ENCODE measurements at places on chromosomes 5 and 9.
A peak's percentile ranks its signal among the peaks of the same experiment; 100 is the strongest.

DNA sequence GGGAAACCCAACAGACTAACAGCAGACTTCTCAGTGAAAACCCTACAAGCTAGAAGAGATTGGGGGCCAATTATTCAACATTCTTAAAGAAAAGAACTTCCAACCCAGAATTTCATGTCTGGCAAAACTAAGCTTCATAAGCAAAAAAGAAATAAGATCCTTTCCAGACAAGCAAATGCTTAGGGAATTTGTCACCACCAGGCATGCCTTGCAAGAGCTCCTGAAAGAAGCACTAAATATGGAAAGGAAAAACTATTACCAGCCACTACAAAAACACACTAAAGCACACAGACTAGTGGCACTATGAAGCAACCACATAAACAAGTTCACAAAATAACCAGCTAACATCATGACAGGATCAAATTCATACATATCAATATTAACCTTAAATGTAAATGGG lies 131.1 kb downstream of the OR2K2 start:
- no peak for DNase-seq

DNA sequence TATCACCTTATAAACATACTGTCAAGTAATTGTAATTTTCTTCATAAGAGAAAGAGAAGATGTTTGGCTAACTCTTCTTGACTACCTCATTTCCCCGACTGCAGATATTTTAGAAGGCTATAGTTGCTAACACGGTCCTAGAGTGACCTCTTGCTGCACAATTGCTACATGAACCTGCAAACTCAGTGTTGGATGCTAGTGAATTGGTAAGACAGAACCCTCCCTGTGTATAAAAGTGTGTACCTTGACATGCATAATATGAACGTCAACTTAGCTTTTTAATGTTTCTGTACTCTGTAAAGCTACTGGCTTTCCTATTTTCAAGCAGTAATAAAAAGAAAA lies 46.7 kb upstream of the CER1 start:
- no peak for DNase-seq

DNA sequence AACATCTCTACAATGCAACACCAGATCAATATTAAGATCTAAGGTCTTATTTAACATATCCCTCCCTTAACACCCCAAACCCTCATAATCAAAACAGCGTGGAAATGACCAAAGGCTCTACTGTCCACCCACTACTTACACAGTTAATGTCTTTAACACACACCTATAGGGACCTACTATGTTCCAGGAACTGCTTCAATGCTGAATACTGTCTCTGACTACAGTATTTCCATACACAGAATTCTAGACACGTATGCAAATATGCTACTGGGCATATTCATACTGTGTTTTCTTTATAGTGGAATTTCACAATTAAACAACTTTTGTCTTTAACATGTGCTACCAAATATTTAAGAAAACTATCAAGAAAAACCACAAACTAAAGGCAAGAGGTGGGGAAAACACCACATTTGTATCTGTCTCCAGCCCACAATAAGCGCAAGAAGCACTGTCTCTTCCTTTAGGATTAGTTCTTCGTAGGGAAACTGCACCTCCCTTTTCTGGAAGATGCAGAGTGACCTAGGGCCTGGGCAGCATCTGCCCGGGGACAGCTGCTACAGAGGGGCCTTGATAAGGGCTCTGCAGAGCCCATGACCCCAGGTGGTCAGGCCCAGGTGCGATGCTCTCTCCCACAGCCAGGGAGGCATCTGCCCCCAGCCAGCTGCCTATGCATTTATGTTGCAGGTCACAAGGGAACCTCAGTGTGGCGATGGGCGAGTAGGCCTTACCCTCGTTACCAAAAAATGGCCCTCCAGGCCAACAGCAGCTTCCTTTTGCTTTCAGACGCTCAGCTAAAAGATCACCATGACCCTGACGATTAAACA lies 55.2 kb downstream of the PSMB7 start:
- no peak for DNase-seq

GRCh38 chr5:65480306-65480865 lies 1.3 kb downstream of the ADAMTS6 start:
- peak; percentile 26 for DNase-seq

DNA sequence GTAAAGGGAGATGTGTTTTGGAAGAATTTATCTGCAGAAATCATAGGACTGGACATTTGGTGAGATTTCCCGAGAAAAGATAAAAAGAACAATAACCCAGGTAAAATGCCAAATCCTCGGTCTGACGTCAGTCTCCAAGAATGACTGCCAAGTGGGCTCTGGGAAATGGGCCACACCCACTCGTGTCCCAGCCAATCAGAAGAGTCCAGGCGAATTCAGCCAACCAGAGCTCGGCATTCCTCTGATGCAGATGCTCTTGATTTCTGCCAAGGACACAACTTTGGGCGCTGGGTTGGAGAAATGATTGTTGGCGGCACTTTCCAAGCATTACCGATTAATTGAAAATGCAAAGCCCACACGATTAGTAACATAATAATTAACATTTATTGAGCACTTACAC lies 73.3 kb downstream of the FGF18 start:
- no peak for DNase-seq

DNA sequence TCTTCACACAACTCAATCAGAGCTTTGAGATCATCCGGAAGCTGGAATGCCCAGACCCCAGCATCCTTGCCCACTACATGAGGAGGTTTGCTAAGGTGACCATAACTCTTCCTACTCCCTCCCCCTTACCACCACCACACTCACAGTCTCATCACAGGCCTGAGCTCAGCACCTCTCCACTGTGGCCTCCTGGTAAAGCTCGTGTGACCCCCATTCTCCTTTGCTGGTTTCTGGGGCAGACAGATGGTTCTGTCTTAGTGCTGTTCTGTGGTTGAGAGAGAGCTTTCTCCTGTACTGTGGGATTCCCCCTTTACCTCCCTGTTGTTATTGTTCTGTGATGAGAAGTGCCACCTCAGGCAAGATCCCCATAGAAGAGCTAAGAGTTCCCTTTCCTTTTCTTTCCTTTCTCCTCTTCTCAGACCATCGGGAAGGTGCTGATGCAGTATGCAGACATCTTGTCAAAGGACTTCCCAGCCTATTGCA lies 92.7 kb upstream of the RUSC2 start:
- DNase-seq: no peak

GRCh38 chr5:72093217-72093616 lies 14.1 kb upstream of the MAP1B start:
- no peak for DNase-seq

DNA sequence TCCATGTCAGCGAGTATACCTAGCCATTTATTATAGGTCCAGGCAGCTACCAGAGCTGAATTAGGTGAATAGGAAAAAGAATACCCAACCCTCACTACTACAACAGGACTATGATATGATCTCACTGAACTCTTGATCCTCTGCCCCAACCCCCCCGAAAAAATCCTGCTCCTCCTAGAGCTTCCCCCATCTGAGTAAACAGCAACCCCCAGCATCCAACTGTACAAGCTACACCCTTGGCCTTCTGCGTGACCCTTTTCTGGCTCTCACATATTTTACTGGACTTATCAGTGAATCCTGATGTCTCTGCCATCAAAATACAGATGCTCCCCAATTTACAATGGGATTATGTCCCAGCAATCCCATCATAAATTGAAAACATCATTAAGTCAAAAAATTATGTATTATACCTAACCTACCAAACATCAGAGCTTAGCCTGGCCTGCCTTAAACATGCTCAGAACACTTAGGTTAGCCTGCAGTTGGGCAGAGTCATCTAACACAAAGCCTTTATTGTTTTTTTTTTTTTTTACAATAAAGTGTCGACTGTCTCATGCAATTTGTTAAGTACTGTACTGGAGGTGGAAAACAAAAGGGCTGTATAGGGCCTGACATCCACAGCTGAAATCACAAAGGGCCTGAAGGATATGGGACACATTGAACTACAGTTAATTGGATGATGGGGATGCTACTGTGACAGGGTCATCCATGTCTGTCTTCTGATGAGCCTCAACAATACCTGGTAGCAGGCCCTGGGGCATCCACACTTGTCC lies 128.9 kb upstream of the ERCC6L2 start:
- DNase-seq: no peak

DNA sequence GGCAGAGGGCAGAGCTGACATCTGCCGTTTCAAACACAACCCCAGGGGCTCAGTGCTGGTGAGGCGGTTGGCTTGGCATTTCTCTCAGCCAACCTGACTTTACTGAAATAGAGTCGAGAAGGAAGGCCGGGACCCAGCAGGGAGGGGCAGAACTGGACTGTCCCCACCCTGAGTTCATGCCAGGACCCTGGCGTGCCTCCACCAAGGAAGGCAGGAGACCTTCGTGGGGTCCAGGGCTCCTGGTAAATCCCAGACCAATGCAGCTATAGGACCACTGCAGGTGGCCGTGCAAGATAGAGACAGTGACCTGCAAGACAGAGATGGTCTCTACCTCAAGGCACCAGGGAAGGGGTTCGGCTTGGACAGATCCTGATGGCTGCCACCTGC lies 132.9 kb downstream of the ROR2 start:
- no peak for DNase-seq

GRCh38 chr9:123478967-123479602 lies 123.1 kb downstream of the CRB2 start:
- no peak for DNase-seq

- no peak for DNase-seq
These were observed 36.7 kb downstream of the ANKRD31 start for GRCh38 chr5:75199946-75200345.

- no peak for DNase-seq
These were observed 324.7 kb upstream of the GRAMD2B start for GRCh38 chr5:126098330-126099017.

DNA sequence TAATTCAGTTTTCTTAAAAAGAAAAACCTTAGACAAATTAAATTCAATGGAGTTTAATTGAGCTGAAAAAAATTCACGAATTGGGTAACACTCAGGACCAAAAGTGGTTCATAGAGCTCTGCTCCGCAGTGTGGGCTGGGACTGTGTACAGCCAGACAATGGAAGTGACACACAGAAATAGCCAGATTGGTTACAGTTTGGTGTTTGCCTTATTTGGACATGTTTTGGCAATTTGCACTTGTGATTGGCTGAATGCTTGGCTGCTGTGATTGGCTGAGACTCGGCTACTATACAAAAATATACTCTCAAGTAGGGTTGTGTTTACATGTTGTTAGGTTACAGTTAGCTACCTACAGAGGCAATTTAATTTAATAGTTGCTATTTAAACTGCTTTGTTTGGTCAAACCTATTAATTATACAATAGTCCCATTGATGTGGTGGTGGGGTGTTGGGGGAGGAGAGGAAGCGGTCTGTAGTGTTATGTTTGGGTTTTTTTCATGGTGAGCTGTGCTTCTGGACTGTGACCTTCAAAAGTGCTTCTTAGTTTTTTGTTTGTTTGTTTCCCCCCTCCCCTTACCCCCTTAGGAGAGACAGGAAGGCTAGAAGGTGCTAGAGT lies 95.2 kb downstream of the CNTLN start:
- DNase-seq: no peak

GRCh38 chr9:84140535-84141101 lies 160.0 kb downstream of the RMI1 start:
- DNase-seq: peak; percentile 9

- DNase-seq: peak; percentile 43
These were observed 59.6 kb upstream of the SLC27A6 start for GRCh38 chr5:128905568-128906110.

- no peak for DNase-seq
These were observed 204.4 kb upstream of the CDH10 start for GRCh38 chr5:24849210-24849609.

DNA sequence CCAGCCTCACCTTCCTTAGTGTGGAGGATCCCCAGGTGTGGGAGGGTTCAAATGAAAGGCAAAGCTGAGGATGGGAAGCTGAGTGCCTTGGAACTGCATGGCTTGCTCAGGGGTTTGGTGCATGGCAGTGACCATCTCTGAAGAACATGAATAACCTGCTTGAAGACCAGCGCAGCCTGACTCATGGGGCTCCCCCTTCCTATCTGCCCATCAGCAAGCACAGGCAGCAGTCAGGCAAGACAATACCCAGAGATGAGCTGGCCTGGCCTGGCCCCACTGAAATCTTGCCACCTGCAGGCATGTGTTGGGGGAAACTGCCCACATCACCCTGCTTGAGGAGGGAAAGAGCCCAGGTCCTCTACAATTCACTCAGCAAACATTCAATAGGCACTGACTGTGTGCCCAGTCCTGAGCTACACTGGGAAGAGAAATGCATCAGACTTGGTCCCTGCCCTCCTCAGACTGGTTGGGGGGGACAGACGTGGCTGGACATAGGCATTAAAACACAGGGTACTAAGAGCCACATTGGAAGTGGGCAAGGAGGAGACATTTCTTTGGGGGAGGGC lies 105.0 kb upstream of the ALDH1B1 start:
- no peak for DNase-seq

- no peak for DNase-seq
These were observed 129.2 kb upstream of the ADRA1B start for GRCh38 chr5:159786901-159787691.

- DNase-seq: no peak
These were observed 4.6 kb downstream of the PTCH1 start for GRCh38 chr9:95511952-95512708.

- DNase-seq: no peak
These were observed 490.1 kb upstream of the DMAC1 start for GRCh38 chr9:8289681-8290080.

DNA sequence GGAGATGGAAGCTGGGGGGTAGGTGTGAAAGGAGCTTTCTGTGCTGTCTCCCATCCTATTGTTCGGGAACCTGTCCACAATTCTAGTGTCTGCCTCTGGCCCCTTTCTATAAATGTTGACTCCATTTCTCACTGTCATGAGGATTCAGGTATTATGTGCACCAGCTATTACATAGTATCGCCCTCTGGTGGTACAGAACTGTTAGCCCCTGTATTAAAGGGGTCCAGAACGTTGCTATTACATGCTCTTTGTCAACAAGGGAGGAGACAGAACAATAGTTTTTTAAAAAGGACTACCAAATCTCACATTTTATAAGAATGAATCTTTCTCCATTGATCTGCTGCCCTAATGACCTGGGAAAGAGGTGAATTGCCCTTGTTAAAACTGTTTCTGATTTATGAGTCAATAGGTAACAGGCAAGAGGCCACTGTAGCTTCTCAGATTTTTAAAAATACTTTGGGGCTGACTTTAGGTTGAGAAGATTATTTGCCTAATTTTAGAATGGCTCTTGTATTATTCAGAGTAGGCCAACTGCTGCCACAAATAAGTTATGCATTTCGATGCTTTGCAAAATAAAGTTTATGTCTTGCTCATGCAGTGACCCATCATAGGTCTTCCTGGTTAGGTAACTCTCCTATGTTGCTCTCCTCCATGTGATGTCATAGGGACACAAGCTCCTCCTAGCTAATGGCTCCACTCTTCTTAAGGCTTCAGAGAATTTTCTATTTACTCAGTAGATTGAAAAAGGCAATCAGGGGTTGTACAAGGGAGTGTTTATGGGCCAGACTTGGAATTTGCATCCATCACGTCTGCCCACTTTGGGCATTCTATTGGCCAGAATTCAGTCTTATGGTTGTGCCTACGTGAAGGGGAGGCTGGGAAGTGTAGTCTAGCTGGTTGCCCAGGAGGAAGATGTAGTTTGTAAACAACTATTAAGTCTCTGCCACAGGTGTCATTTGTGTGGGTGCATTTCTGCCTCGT lies 20.8 kb downstream of the DCANP1 start:
- peak; percentile 26 for DNase-seq

DNA sequence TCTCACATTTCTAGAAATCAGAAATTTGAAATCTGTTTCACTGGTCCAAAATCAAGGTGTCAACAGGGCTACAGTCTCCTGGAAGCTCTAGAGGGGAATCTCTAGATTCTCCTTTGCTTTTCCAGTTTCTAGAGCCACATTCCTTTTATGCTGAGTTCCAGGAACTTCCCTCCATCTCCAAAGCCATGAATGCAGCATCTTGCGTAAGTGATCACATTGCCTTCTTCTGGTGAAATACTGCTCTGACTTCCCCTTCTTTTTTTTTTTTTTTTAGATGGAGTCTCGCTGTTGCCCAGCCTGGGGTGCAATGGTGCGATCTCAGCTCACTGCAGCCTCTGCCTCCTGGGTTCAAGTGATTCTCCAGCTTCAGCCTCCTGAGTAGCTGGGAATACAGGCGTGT lies 23.8 kb downstream of the GDA start:
- no peak for DNase-seq

Data from stimulated activated CD4-positive, alpha-beta T cell treated with anti-CD3 and anti-CD28 coated beads, Interleukin-4, amount 100 ng/mL, for 24 hours (primary cell).